KG1 (cell line): ENCODE measurements at places on chromosomes 3 and 15.

- DNase-seq: no peak
These were observed 39.6 kb downstream of the NIPA2 start for GRCh38 chr15:22878103-22878502.

- DNase-seq: no peak
These were observed 78.5 kb upstream of the DLG1 start for GRCh38 chr3:197376735-197377555.

DNA sequence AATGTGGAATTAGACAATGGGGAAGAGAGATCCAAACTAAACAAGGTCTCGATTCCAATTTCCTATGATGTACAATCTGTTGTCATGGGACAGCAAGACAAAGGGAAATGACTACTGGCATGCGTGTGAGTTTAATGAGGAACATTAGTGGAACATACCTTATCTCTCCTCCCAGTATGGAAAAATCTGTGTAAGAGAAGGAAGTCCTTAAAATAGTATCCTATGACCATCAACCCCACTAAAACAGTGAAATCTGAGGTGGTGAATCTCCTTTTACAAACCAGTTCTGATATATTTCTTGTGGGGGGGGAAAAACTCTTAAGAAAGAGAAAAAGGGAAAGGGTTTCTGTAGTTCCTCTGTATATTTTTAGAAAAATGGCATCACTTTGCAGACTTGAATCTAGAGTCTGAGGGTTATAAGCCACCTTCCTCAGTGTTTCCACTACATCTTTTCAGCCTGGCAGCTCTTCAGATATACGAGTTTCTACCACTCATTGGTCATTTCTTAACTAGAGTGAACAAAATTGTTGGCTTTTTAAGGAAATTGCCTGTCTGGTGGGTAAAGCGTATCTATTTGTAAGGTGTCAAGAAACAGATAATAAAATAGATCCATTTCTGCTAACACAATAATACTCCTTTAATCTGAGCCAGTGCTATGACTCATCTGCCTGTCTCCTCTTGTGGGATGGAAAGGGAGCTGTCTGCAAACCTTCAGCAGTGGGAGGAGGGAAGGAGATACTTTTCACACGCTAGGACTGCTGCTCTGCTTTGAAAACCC lies 3.0 kb upstream of the TNFAIP8L3 start:
- no peak for DNase-seq

GRCh38 chr3:69126999-69127398 lies 4.6 kb upstream of the LMOD3 start:
- no peak for DNase-seq

GRCh38 chr15:74976159-74976558 lies 19.2 kb upstream of the SCAMP5 start:
- no peak for DNase-seq

GRCh38 chr15:62316413-62317060 lies 151.5 kb upstream of the C2CD4B start:
- no peak for DNase-seq

- DNase-seq: no peak
These were observed 307.2 kb downstream of the FEZF2 start for GRCh38 chr3:62065985-62066693.

- DNase-seq: no peak
These were observed 12.6 kb upstream of the CGNL1 start for GRCh38 chr15:57363661-57364060.

DNA sequence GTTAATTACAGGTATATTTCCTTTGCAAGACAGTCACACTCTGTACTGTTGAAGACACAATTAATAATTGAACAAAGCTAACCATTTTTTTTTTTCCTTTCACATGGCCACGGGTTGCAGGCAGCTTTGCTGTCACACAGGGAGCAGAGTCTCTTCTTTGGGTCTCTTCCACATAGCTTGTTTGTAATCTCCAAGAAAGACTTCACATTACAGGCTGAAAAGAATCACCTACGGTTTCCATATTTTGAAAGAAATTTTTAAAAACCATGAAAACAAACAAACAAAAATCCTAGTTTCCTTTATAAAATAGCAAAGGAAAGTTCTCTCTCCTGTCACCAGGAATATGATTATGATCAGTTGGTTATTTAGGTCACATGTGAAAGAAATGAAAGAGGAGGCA lies 392.6 kb downstream of the GAP43 start:
- no peak for DNase-seq

DNA sequence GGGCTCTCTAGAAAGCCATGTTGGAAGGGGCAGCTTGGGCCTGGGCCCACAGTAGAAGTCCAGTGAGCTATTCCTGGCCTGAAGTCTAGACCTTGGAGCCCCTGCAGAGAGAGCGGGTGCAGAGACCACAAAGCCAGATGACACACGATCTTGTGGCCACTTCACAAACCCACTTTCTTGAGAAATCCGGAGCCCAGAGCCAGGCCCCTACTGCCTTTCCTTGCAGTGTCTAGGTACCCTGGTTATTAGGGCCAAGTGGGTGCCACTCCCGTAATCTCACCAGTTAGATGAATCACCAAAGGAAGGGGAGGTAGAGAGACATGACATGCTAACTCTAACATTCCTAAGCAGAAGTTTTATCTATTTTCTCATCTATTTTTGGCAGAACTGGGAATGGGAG lies 72.5 kb upstream of the ADAMTSL3 start:
- DNase-seq: no peak

DNA sequence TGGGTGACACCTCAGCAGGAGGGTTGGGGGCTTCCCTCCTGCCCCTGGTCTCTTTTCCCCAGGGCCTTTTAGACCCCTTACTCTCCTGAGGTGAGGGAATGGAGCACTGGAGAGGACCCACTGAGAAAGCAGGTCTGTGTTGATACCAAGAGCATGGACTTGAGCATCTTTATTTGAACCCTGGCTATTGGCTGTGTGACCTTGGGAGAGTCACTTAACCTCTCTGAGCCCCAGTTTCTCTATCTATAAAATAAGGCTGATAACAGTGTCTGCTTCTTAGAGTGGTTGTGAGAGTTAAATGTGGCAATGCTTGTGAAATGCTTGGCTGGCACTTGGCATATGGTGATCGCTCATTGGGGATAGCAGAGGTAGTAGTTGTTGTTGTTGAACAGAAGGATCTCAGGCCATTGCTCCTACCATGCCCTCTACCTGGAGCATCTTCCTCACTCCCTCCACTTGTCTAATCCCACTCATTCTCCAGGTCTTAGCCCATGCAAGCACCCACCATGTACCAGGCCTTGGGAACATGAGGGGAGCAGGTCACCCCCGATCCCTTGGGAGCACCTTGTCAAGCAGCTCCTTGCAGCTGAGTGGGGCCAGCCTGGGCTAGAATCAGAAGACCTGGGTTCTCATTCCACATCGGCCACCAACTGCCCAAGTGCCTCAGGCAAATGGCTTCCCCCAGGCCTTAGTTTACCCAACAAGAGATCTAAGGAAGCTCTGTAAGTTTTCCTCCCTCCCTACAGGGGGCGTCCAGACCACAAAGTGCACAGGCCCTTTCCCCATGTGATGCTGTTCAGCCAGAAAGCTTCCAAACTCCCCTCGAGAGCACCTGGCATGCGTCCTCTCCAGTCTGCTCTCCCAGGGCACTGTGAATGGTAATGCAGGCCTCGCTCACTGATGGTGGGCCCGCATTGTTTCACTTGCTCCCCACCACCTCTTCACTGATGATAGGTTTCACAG lies 96.7 kb downstream of the LSM3 start:
- DNase-seq: no peak

- DNase-seq: no peak
These were observed 216.9 kb upstream of the DCBLD2 start for GRCh38 chr3:99118381-99118780.

- DNase-seq: no peak
These were observed 5.6 kb downstream of the TERC start for GRCh38 chr3:169759256-169759655.

GRCh38 chr3:149243540-149243939 lies 21.9 kb upstream of the CP start:
- no peak for DNase-seq

- no peak for DNase-seq
These were observed 443.2 kb upstream of the TBL1XR1 start for GRCh38 chr3:177640319-177640965.

DNA sequence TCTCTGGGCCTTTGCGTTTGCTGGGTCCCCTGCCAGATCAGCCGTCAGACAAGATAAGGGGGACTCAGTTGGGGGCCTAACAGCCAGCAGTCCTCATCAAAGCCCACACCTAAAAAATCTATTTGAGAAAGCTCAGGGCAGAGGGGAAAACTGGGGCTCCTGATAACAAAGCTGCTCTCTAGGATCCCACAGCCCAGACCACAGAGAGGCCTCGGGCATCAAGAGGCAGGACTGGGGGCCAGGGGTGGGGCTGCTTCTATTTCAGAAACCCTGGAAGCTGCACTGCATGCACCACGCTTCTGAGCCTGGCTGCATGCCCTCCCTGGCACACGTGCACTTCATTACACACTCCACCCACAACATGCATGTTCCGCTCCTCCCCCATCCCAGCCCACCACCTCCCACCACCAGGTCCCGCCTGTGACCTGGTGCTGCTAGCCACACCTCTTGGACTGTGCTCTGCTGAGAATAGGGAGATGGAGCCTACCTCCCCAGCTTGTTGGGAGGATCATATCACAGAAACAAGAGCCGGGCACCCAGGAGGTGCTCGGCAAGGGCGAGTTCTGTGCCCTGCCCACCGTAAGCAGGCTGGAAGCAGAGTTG lies 26.6 kb downstream of the FBLN2 start:
- DNase-seq: no peak

GRCh38 chr3:149713730-149714654 lies 38.3 kb downstream of the COMMD2 start:
- DNase-seq: no peak

DNA sequence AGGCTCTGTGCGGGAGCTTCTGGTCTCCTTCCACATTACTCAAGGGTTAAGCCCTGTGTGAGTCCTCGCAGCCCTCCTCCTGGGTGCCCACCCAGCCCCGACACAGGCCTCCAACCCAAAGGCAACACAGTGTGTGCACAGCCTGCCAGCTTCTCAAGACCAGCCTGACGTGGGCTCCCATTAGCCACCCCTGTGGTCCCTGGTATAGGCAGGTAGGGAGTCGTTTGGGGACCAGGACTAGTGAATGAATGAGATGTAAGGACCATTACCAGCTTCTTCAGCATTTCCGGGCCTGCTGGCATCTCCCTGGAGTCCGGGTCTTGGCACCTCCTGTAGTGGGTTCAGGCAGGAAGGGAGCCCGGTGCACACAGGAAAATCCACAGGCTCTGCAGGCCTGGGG lies 20.2 kb upstream of the PLXNA1 start:
- no peak for DNase-seq

DNA sequence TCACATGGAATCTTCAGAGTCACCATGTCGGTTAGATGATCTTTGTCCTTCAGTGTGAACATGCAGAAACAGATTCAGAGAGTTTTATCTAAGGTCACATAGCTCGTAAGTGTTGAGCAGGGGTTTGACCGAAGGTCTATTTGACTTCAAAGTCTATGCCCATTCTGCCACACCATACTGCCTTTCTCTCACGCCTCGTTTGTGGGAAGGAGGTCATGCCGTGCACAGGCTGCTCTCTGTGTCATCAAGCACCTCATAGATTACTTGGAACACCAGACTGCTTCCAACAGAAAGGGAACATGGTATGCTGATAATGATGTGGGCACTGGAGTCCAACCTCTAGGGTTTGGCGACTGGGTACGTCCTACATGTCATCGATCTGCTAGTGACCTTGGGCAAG lies 128.8 kb downstream of the SV2B start:
- no peak for DNase-seq

DNA sequence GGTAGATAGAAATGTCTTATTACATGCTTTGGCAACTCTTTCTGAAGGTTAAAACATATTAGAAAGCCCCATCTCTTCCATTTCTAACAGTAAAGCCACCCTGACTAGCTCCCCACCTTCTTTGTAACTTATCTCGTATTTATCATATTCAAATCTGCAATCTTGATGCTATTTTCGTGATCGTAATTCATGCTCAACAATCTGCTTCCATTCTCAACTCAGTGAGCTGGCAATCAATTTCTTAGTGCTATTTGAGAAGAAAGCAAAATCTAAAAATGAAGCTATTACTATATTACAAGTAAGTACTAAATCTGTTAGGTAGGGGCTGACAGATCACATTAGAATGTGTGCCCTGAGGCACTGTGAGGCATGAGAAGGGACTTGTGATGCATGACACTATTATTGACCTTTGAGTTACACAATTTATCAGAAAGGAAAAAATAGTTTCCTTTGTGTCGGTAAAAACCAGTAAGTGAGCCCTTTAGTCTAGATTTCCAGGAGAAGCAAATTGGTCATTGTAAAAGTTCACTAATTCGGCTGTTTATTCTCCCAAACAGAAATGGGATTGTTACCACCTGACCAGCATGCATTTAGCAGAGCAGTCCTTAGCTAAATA lies 379.7 kb upstream of the CNTN6 start:
- no peak for DNase-seq

- DNase-seq: no peak
These were observed 22.5 kb upstream of the C15orf39 start for GRCh38 chr15:75178938-75179745.

DNA sequence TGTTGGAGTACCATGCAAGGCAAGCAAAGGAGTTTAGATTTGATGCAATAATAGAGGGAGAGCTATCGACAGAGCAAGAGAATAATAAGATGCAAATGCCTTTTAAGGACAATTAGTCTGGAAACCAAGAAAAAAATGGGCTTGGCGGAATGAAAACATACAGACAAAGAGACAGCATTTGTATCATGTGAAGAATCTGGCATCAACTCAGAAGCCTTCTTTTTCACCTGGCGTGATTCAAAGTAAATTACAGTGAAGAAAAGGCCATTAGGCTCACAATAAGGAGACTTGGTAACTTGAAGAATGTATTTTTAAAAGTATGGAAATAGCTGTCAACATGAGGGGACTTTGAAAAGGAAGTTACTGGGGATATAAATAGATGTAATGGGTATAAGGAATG lies 521.2 kb upstream of the GOLIM4 start:
- no peak for DNase-seq

- DNase-seq: no peak
These were observed 34.6 kb upstream of the ROPN1 start for GRCh38 chr3:124026516-124026915.

- no peak for DNase-seq
These were observed 422.2 kb downstream of the TBC1D5 start for GRCh38 chr3:17320266-17320665.

- DNase-seq: no peak
These were observed 19.2 kb upstream of the TOP2B start for GRCh38 chr3:25683882-25684281.

GRCh38 chr15:73956743-73957135 lies 30.5 kb downstream of the LOXL1 start:
- DNase-seq: no peak

DNA sequence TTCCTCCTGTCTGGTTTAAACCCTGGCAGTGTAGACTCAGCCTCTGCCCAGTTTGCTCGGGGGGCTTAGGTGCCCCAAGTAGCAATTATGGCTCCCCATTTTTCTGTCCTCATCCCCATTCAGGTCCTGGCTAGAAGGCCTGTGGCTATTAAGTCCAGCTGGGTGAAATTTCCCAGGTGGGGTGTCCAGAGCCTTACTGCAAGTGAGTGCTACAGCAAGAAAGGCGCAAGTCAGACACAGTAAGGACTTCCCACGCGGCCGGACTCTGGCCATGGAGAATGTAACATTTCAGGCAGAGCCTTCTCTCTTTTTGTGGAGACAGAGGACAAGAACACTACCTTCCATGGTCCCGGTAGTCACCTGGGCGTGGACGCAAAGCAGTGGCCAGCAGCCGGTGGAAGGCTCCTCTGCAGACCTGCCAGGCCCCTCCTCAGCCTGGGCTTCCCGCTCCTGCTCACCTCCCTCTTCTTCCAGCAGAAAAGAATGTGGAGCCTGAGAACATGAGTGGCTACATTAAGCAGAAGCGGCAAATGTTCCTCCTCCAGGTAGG lies 23.3 kb downstream of the CFAP100 start:
- DNase-seq: no peak

GRCh38 chr3:149560001-149560400 lies 85.5 kb downstream of the TM4SF4 start:
- DNase-seq: no peak

- DNase-seq: no peak
These were observed 87.7 kb downstream of the KCNAB1 start for GRCh38 chr3:156207802-156208685.
